Glomerular endothelial cell (primary cell): ENCODE measurements at places on chromosomes 6 and 20.

DNA sequence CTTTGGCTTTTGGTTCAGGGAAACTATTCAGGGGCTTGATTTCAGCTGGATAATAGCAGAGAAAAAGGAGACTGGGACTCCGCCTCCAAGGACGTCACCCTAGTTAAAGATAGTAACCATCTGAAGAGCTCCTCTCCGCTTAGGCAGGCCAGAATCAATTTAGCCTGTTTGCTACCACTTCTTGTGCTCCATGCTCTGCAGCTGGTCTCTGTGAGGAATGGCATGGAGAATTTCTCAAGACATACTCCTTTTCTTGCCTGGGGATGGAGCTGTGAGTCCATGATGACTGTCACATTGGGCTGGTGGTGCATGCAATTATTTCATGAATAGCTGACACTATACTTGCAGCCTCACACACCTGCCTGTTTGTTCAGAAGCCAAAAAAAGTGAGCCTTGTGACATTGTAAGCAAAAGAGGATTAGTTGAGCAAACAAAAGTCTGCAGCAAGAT is 61.4 kb downstream of the TXLNB start:
- no peak for DNase-seq

GRCh38 chr6:9437836-9438235 is 977.0 kb downstream of the TFAP2A start:
- DNase-seq, result no peak

- DNase-seq, result no peak
Observed at GRCh38 chr20:17023806-17024205, 203.0 kb upstream of the PCSK2 start.

- DNase-seq, result no peak
Observed at GRCh38 chr6:37967651-37968050, 148.1 kb downstream of the ZFAND3 start.

DNA sequence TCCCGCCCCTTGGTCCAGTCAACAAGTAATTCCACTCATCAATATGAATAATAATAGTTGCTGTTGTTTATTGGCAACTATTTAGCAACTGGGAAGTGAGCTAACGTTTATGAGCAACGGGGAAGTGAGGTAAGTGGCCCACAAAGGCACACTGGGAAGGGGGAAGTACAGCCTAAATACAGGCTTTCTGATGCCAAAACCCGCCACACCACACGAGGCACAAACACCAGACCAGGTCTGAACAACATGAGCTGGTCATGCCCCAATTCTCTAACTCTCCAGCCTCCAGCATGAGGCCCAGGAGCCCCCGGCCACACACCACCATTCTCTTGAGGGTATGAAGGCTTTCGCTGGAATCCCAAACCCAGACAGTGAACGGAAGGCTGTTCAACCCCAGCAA is 50.8 kb downstream of the PREX1 start:
- no peak for DNase-seq

DNA sequence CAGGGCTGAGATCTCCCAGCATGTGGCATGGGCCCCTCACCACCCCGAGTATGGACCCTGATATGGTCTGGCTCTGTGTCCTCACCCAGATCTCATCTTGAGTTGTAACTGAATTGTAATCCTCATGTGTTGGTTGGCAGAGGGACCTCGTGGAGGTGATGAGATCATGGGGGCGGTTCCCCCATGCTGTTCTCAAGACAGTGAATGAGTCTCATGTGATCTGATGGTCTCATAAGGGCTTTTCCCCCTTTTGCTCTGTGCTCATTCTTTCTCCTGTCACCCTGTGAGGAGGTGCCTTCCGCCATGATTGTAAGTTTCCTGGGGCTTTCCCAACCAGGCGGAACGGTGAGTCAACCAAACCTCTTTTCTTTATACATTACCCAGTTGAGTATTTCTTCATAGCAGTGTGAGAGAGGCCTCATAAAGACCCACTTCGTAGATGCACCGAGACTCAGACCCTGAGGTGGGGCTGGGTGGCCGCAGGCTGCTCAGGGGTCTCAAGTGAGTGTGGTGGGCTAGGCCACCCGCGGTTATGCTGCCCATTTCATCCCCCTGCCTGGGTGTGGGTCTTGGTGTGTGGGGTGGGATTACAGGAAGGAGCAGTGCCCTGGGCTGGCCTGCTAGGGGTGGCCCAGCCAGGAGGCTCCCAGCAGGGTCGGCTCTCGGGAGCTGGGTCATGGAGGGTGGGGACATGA is 26.2 kb upstream of the GATA5 start:
- DNase-seq, result peak; percentile 47
